ENCODE measurements at places on chromosomes 6 and 20. TPM values are rescaled to one million over a fixed set of nuclear protein-coding genes. Genes with fewer than 3 reads are reported as not detected.

Gene XPO5
- 12.9 TPM for total RNA-seq

GRCh38 chr6:81067057-81067456 lies 685.4 kb downstream of the TENT5A start:
- no peak for DNase-seq

DNA sequence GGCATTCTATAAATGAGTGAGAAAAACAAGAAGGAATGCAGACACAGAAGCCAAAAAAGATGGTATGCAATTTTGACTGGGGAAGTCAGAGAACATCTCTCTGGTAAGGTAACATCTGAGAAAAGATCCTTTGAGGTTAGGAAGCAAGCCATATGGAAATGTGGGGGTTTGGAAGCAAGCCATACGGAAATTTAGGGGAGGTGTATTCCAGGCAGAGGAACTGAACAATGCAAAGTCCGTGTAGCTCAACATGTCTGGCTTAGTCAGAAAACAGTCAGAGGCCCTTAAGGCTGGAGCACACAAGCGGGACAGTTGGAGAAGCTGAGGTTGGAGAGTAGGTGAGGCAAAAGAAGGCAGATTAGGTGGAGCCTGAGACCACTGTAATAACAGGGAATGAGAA lies 35.3 kb downstream of the RALGAPA2 start:
- no peak for DNase-seq

DNA sequence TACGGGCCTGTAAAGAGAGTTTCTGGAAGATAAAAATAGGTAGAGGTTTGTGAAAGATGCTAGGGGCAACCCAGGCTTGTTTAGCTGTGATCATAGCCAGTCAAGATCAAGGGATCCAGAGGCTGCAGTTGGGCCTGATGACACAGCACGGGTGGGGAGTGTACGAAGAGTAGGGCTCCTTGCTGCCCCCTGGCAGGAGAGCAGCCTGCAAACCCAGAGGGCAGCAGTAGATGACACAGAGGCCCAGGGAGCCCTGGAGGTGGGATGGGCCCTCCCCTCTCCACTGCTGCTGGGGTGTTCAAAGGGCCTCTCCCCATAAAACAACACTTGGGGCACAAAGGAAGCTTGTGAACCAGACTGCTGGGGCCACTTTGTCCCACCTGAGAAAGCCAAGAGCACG lies 47.2 kb downstream of the VEGFA start:
- DNase-seq: peak; percentile 76
